WTC11 (cell line): ENCODE measurements at places on chromosomes 1 and 21. TPM values are rescaled to one million over a fixed set of nuclear protein-coding genes. Genes with fewer than 3 reads are reported as not detected.

DNA sequence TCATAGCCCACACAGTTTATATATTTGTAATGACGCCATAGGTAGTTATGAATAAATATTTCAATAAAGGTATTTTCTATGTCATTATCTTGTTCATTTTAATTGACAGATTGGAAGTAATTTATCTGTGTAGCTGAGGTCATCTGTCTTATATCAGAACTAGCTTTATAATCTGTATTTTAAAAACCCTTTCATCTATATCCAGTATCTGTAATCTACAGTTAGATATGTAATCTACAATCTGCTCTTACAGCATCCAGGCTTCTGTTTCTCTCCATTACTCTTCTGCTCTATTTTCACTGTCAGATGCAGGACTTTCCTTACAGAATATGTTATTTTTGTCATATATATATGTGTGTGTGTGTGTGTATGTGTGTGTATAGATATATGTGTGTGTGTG, 137.6 kb downstream of the LBR start:
- DNase-seq, result no peak
- H3K4me3 ChIP-seq, result no peak overlapping the region
- peaks cover 2% of the 10 kb centered on the region; the same call in 1 of the 2 replicates for H3K36me3 ChIP-seq
- no peaks in the 10 kb centered on the region; the same call in none of the 2 replicates for H3K27me3 ChIP-seq
- H3K27ac ChIP-seq, result no peak overlapping the region
- H3K4me1 ChIP-seq, result no peaks in the 10 kb centered on the region

- no peak overlapping the region for H3K27ac ChIP-seq
- H3K4me1 ChIP-seq, result 0 out of 2 replicates have a peak, but pooled peaks cover 3% of the 10 kb centered on the region
- no peaks in the 10 kb centered on the region for H3K36me3 ChIP-seq
- H3K27me3 ChIP-seq, result no peaks in the 10 kb centered on the region; the same call in 1 of the 2 replicates
Observed at GRCh38 chr1:30417701-30418046, 305.7 kb downstream of the MATN1 start.

DNA sequence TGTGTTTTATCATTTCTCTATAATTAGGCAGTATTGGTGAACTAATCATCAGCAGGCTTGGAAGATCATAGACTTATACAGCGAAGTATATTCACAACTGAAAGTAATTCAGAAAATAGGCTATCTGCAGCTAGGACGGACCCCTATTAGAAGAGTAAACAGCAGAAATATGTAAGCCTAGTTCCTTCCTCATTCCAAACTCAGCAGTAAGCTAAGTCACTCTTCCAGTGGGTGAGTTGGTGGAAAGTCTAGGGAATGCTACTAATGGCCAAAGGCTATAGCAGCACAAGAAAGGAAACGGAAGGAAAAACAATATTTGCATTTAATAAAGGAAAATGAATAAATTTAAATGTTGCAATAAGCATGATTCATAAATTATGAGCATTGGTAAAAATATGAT, 918.1 kb upstream of the TMPRSS15 start:
- DNase-seq, result no peak
- H3K27me3 ChIP-seq, result no peaks in the 10 kb centered on the region
- peaks cover 7% of the 10 kb centered on the region for H3K36me3 ChIP-seq
- no peak overlapping the region for H3K27ac ChIP-seq

The OR6K3 gene
- total RNA-seq, result not detected in 3 replicates

- no peaks in the 10 kb centered on the region for H3K27me3 ChIP-seq
- H3K36me3 ChIP-seq, result 0 out of 2 replicates have a peak, but pooled peaks cover 2% of the 10 kb centered on the region
- H3K4me3 ChIP-seq, result no peak overlapping the region
- DNase-seq, result no peak
Observed at GRCh38 chr21:38413958-38414548, 84.2 kb downstream of the ERG start.

DNA sequence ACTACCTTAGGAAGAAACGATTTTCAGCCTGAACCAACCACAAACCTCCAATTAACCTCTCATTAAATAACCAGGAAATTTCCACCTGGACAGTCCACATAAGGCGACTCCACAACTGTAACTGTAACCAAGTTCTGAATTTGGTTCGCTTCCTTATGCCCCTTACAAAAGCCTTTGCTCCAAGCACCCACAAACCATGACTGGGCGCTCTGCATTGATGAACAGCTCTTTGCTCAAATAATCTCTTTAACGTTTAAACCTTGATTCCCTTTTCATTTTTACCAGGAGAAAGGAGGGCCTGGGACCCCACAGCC, 38.2 kb upstream of the ZNF124 start:
- H3K27ac ChIP-seq, result no peak overlapping the region; the same call in 1 of the 2 replicates
- no peak for DNase-seq
- peaks cover 6% of the 10 kb centered on the region; the same call in 1 of the 2 replicates for H3K36me3 ChIP-seq
- peak overlapping the region; percentile 87 for H3K4me3 ChIP-seq

GRCh38 chr1:236165238-236165981, 23.1 kb downstream of the GPR137B start:
- peaks cover 7% of the 10 kb centered on the region for H3K27me3 ChIP-seq
- no peak for DNase-seq
- no peak overlapping the region for H3K4me3 ChIP-seq

The CYYR1 gene
- 25.3 to 29.3 TPM (median 28.6 TPM) in 3 replicates for total RNA-seq
